ENCODE measurements at places on chromosomes 4 and X. TPM values are rescaled to one million over a fixed set of nuclear protein-coding genes. Genes with fewer than 3 reads are reported as not detected.

Gene BMPR1B
- not detected for polyA plus RNA-seq

Gene GAGE12F
- polyA plus RNA-seq = not detected

Gene IL2RG
- polyA plus RNA-seq = 1,278 TPM

DNA sequence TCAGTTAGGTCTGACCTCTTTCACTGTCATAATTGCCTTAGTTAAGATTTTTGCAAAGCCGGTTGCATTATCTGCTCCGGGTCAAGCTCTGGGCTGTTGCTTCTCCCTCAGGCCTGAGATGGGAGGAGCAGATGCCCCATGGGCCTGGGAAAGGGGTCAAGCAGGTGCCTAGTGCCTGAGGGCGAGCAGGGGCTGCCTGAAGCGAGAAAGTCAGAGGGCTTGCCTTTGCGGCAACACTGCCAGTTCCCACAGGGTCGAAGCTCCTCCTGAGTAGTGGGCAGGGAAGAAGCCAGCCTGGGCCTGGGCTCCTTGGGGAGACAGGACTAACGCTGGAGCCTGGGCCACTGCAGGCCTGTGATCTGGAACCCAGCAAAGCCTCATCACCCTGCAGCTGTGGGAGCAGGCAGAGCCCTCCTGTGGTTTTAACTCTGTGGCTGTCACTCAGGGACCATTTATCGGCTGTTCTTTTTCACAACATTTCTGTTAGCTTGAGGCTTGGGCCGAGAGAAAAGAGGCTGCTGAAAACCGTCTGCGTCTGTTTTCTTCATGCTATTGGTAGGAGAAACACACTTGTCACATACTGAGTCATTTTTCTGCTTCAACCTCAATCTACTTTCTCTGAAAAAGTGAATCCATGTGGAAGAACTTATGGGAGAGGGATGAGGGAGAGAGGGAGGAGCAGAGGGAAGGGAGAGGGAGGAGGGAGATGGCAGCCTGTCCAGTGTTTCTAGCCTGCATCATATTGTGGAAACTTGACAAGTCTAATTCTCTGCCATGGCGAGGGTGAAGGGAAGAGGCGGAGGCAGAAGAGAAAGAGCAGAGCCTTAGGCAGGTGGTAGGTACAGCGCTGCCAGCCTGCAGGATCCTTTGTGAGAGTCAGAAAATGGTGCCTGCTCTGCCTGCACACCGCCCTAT is 68.4 kb downstream of the RHOH start:
- no peak for DNase-seq

GRCh38 chr4:185902654-185903053 is 90.7 kb upstream of the SORBS2 start:
- DNase-seq = no peak

- no peak for DNase-seq
Measured at GRCh38 chrX:98338544-98338943, 1454.8 kb downstream of the RPA4 start.

DNA sequence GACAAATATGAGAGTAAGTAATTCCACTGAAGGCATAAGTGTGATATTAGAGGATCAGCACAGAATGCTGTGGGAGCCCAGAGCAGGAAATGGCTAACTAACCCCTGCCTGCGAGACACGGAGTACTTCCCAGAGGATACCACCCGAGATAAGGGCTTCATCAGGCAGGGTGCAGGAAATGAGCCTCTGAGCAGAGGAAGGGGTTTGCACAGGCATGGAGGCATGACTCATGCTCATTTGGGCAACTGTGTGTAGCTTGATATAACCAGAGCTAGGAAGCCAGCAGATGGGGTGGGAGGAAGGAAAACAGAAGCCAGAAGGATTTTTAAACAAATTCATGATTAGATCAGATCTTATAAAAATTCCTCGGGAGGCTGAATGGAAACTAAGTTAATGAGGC is 70.0 kb upstream of the TSPAN5 start:
- DNase-seq = no peak

DNA sequence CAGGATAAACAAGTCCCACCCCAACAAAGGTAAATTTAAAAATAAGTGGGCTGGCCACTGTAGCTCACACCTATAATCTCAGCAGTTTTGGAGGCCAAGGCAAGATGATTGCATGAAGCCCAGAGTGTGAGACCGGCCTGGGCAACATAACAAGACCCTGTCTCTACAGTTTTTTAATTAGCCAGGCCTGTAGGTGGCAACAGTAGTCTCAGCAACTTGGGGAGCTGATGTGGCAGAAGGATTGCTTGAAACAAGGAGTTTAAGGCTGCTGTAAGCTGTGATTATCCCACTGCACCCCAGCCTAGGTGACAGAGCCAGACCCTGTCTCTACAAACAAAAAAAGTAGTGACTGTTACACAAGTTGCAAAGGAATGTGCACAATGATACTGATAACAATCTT is 74.6 kb upstream of the FAAH2 start:
- no peak for DNase-seq

DNA sequence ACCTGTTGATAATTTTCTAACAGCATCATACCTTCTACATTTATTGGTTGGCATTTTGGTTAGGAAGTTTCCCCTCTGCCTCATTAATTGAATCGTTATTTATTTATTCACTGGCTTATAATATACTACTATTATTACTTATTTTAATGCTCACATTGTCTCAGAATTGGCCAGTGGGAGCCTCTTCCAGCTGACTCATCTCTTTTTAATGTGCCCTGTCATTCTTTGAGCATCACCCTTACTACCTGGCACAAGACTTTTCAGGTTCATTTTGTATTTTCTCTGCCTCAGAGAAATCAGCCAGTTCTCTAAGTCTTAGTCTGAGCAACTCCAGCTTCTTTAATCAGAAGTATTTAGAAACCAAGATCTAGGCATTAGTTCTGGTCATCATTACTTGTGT is 60.3 kb upstream of the PRRG3 start:
- DNase-seq = no peak

DNA sequence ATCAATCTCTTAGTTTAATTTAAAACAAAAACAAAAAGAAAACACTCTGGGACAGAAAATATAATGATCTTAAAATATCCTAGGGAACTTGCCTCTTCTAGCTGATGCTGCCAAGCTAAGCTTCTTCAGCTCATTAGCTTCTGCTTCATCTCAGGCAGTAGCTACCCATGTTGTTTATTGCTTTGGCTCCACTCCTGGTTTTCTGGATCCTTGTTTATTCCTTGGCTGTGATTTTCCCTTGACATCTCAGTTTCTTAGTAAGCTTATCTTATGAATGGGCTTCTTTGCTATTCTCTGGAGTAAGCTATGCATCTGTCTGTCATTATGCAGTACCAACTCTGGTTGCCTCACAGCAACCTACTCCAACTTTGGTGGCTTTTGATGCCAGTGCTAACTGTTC is 5.1 kb upstream of the MTHFD2L start:
- DNase-seq = no peak

DNA sequence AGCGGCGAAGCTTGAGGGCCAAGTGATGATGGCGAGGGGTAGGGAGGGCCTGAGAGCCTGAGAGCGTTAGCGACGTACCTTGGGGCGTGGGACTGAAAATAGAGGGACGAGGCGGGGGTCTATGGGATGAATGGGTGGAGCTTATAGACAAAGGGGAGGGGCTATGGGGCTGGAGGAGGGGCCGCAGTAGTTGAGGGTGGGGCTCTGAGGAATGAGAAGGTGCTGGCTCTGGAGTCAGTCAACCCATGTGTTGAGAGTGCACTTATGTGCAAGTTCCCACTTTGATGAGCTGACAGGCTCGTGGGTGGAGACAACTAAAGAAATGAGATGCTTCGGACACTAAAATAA is 488 bp downstream of the TBC1D25 start:
- DNase-seq = peak; percentile 53

DNA sequence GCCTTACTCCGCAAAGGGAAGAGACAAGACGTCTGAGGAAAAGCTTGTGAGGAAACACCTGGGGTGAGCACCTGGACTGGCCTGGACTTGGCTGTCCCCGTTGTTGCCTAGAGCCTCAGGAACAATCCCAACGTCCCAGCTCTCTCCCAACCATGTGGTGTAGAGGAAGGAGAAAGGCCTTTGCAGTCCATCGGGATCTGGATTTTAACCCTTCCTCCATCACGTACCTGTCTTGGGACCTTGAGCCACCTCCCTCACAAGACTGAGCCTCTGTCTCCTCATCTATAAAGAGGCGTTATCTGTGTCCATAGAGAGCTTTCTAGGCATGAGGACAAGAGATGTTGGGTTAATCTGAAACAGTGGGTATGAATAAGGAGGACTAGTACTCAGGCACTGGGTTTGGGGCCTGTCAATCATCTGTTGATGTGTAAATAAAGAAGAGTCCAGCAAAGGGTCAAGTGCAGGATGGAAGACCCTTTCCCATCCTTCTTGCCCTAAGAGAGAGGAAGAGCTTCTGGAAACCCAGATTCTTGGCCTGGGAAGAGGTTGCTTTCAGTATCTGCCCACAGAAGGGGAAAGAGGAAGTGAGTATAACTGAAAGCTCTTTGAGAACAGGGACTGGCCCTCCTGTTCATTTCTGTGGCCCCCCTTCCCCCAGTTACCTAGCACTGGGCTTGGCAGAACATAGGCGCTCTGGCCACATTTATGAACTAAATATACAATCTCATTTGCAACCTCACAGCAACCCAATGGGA is 137.1 kb downstream of the PJA1 start:
- no peak for DNase-seq

DNA sequence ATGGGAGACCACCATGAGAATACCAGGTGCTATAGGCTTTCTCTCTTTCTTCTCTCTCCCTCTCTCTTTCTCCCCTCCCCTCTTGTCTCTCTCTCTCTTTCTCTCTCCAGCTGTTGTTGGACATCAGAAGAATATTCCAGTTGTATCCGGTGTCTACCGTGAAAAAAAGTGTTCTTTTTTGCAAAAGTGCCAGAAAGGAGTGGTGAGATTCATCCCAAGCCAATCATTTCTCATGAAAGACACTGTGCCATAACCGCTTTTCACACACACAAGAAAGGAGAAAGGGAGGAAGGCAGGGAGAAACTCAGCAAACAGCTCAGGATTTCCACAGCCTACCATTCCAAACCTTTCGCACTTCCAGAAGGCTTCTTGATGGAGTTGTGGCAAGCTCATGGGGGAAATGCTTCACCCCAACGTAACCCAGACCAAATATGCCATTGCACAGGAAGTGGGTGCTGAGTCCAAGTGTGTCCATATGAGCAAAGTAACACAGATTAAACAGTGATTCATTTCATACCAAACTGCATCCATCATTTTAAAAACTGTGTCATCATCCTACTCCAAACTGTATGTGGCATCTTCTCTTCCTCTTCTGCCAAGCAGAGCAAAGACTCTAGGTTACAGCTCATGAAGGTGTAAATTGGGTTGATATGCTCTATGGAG is 224.0 kb downstream of the APBB2 start:
- DNase-seq = no peak

DNA sequence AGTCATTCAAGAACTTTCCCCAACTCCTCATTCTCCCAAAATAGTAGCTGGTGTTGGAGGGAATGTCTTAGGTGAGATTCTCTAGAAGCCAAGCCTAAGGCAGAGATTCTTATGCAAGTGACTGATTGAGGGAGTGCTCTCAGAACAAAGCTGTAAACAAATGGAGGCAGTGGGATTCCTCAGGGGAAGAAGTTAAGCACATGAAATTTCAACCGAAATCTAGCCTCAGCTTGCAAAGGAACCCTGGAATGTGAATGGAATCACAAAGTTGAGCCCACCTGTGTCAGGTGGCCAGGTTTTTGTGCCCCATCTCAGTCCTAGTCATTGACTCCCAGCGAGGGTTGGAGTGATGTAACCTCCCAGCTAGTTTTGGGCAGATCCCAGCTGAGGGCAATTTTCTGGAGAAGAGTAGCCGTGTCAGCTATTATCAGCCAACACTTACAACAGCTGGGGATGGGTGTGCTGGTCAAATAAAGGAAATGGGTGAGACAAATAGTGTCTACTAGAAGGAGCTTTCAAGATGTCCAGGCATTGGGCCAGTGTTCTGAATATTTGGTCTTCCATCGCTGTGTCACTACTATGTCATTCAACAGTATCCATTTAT is 29.7 kb upstream of the FGF2 start:
- DNase-seq = no peak

DNA sequence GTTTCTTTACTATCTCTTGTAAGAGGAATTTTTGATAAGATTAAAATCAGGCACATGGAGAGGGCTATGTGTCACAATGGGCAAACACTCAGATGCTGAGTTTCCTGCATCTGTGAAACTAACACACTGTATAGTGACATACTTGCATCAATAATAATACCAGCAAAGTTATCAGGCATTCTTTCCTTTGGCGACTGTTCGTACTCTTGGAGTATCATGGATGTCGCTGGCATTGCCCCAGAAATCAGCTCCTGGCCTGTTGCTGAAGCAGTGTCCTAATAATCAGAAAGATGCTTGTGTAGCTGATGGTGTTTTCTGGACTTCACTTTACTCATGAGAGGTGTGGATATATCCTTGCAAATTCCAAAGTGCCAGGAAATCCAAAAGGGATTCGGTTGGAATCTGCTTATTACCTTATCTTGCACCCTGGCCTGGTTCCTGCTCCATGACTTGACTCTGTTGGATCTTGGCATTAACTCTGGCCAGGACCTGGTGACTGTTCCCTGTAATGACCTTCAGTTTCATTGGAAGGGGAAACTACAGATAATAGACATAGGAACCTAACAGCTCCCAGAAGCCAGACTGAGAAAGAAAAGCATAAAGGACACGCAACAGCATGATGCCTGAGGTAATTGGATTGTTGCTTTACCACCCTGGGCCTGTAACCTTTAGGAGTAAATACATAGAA is 762.5 kb upstream of the GRIA3 start:
- no peak for DNase-seq

DNA sequence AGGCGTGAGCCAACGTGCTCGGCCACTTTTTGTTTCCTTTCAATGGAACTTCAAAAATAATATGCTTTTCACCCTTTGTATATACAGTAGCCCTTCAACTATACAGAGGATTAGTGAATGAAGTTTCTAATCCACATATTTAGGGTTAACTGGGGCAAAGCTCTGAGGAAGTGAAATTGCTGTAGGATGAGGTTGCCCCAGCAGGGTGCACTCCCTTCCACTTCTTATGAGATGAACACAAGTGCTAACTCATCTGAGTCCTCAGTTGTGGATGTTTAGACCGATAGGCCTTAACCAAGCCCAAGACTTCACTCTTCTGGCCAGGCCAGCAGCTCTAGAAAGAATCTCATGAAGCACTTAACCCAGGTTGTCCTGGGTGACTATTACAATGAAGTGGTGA is 29.1 kb upstream of the CT55 start:
- no peak for DNase-seq

- DNase-seq = peak; percentile 72
Measured at GRCh38 chr4:17817027-17817426, 6.2 kb downstream of the NCAPG start.

- no peak for DNase-seq
Measured at GRCh38 chr4:165464376-165464775, 85.6 kb downstream of the CPE start.

GRCh38 chr4:109424093-109424841 is 9.3 kb upstream of the SEC24B start:
- DNase-seq = no peak

All from CD4-positive, CD25-positive, alpha-beta regulatory T cell (primary cell).